Activated T-cell treated with anti-CD3 and anti-CD28 coated beads for 48 hours (primary cell): ENCODE measurements at places on chromosomes 11 and 22.

- DNase-seq = no peak
These were observed 37.9 kb downstream of the ALG9 start for GRCh38 chr11:111833524-111833923.

DNA sequence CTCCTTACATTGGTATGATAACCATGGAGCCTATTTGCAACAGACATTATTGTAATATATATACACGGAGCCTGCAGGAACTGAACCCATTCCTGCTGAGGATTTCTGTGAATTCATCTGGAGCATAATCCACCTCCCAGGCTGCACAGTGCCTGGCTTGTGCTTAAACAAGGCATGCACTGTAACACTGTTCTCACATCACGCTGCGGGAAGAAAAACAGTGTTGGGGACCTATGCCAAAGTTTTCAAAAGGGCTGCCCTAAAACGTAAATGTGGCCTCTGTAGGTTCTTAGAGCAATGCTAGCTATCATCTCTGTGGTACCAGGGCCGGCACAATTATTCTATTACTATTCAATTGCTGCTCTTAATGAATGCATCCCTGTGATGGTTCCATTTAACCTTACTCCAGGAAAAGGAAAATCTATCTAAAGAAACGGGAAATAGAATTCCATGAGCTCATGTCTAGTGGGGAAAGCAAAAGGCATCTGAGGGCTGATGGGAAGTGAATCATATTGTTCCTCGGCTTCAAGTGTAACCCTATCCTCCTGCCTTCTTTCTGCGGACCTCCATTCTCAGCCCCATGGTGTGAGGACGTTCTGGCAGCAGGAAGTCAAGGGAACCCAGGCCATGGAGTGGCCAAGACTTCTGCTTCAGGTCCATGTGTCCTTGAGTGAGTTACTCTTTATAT, 525.5 kb downstream of the SOX6 start:
- no peak for DNase-seq

DNA sequence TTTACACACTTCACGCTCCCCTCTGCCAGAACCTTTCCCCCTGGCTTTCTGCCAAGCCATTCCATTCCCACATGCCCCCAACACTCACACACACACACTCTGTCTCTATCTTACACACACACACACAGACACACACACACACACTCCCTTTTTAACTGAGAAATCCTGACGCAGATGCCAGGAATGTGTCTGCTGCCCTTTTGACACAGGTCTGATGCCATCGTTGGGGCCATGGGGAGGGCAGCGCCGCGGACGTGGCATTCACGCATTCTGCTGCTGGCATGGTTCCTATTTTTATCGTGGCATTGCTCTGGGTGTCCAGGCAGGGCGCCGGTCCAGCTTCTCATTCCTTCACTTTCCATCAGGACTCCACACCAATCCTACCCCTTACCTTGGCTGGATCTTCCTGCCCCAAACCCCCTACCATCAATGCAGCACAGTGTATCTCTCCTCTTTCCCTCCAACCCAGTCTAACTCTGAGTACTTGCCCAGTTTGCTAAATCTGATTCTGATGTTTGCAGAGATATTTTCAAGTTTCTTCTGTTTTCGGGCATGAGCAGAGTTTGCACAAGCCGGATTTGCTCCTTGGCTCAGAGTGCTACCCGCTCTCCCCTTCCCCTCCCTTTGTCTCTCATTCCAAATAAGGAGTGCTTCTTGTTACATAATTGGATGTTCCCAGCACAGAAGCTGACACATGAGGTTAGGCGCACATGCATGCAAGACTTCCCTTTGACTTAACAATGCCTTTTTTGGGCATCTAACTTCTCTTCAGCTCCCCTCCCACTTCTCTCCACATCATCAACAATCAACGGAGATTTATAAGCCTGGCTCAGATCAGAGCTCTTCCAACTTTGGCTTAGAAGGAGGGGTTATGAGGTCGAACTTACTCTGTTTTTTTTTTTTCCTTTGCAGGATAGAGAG, 18.8 kb downstream of the SNX19 start:
- DNase-seq = no peak

DNA sequence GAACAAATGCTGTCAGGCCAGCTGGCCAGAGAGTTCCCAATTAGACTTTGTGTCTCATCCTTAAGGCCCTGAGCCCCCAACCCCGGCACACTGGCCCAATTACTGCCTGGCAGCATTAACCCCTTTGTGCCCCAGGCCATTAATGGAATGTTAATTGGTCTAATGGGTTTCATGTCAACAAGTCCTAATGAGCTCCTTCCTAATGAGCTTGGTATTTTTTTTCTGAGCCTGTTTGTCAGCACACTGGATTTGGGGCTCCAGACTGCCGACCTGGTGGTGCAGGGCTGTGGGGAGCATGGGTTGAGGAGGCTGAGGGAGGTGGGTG, 148.8 kb downstream of the FEZ1 start:
- no peak for DNase-seq

- no peak for DNase-seq
These were observed 42.1 kb downstream of the NCAPD3 start for GRCh38 chr11:134181707-134182106.

DNA sequence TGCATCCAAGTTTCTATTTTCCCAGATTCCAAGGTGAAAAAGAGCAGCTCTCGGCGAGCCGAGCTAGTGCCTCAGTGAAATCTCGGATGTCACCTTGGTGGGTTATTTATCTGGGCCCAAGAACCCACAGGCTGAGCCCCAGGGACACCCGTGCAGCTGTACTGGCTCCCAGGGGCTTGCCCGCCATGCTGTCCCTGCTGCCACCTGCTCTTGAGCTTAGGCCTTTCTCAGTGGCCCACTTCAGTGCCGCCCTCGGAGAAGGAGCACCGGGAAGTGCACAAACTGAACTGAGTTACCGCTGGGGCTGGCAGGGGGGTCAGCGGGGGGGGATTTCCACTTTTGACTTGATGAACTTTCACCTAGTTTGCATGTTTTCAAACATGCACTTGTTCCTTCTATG, 27.9 kb downstream of the CPT1A start:
- no peak for DNase-seq

GRCh38 chr11:11958403-11959231, 49.8 kb downstream of the DKK3 start:
- no peak for DNase-seq
